ENCODE measurements at places on chromosomes 1 and 21.

DNA sequence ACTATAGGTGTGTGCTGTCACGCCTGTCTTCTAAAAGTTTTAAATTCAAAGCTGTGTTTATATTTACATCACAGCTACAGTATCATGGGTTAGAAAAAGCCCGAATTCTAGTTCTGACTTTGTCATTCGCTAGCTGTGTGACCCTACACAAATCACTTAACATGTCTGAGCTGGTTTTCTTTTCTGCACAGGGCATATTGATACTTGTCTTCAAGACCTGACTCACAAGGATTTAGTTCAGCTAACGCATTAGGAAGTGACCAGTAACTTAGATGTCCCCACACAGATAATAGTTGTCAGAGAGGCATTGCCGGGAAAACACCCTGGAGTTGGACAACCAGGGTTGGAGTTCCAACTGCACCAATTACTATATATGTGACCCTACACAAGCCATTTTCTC lies 25.9 kb downstream of the GIPC2 start:
- DNase-seq, result no peak

DNA sequence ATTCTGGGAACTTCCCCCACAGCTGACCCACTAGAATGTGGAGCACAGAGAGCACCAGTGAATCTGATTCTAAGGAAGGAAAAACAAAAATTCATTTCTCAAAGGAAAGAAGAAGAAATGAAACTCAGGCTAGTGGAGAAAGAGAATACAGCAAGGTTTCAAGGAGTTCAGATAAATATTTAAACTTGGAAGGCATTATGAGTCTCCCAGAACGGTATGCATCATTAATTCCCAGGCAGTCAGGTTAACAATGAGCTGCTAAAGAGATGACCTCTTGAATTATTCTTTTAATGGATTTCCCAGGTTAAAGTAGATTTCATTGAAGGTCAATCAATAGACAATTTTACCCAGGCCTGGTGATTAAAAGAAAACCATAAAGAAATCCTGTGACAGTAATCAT lies 103.6 kb upstream of the KAZN start:
- DNase-seq, result no peak

DNA sequence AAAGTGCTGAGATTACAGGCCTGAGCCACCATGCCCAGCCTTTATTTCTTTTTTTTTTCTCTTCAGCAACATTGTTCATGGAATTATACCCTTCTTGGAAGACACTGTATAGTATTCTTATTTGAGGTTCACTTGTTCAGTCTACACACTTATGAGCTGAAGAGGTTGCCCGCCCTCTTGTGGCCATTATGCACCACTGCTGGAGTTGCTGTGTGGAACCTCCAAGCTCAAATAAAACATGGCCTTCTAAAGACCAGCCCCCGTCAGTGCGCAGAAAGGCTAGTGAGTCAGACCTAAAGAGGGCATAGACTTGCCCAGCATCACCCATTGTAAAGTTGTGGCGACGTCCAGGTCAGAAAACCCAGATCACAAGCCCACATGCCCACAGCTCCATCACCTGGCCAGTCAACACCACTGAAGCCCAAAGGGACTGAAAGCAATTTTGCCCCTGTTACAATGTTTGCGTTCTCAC lies 20.4 kb downstream of the LURAP1 start:
- peak; percentile 31 for DNase-seq

DNA sequence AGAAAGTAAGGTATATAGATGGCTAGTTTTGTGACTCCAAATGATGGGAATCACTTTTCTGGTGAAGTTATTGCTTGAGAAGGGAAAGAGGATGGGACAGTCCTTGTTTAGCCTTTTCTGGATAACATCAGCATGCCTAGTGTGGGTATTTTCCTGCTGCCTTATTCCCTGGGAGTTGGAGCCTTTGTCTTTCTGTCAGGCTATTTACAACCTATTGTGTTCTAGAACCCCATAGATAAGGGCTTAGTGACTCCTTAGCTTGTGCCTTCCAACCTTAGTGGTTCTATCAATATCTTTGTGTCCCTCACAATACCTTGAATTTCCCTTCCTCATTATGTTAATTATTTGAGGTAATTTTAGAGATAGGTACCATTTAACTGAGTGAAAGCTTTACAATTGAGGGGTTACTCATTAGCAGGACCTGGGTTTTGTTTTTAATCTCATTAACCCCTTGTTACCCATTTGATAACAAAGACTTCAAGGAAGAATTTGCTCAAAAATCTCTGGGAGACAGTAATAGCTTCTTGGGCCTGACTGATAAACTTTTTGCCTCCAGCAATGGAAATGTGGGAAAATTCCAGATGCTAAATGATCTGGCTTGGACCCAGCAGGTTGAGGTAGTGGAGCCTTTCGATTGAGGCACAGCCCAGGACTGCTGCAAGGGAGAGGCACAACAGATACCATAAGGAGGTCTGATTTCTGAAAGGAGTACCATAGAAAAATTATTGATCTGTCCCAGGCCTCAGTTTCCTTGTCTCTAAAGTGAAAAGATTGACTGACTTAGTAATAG lies 49.0 kb downstream of the CACHD1 start:
- DNase-seq, result no peak

GRCh38 chr1:164311377-164311776 lies 247.6 kb upstream of the PBX1 start:
- DNase-seq, result no peak

GRCh38 chr1:61887931-61888564 lies 145.8 kb downstream of the PATJ start:
- DNase-seq, result no peak

DNA sequence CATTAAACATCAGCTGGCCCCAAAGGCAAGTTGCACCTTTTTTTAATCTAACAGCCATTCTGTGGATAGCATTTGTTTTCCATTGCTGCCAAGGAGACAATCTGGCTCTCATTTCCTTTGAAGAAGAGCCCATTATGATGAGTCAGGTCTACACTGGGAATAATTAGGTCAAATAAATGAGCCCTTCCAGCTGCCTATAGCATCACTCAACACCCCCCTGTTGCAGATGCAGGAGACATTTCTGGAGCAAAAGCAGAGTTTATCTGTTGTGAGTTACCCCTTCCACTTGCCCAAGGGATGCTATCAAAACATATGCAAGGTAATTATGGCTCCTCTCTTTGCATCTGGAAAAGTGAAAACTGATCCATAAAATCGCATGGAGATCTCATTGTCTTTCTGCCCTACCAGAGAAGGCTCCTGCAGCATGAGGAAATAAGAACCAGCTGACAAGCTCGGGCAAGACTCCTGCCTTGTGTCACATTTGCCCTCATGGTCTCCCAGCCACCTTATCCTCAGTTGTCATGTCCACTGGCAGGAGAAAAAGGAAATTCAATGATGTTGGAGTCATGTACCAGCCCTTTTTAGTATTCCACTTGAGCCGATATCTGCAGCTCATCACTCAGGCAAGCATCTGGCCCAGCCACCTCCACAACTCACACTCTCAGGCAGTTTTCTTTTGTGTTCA lies 135.9 kb downstream of the SLC30A10 start:
- DNase-seq, result no peak

- DNase-seq, result no peak
Measured at GRCh38 chr1:51851882-51852396, 26.6 kb downstream of the NRDC start.

DNA sequence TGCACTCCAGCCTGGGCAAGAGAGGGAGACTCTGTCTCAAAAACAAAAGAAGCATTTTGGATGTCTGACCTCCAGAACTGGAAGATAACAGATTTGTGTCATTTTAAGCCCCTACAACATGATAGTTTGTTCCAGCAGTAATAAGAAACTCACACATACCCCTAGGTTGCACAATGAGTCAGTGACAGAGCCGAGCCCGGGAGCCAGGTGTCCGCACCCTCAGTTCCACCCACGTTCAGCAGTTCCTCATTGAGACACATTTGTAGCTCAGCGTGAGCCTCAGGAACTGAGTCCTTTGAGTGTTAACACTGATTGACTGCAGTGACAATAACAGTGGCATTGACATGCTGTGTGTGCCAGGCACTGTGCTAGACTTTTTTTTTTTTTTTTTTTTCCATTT lies 19.8 kb downstream of the LRRC38 start:
- no peak for DNase-seq
